ENCODE measurements at places on chromosomes 4 and X. TPM values are rescaled to one million over a fixed set of nuclear protein-coding genes. Genes with fewer than 3 reads are reported as not detected.

The GATA1 gene
- total RNA-seq: not detected

The HADH gene
- 14.2 TPM for total RNA-seq

The PDCL2 gene
- not detected for total RNA-seq

DNA sequence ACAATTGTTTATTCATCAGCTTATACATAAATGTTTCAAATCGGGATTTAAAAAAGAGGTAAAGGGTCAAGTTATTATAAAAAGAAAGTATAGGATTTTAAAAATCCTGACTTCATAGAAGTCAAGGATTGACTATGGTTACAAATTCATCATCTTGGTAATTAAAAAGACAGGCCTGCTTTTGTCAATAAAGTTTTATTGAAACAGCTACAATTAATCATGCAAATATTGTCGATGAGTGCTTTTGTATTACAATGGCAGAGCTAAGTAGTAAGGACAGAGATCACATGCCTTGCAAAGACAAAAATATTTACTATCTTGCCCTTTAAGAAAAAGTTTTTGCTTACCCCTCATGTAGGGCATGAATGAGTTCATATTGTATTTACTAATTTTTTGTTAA lies 595.4 kb downstream of the IL15 start:
- no peak for DNase-seq

The SLBP gene
- 9.4 TPM for total RNA-seq

All from pancreas (tissue), 10 donors.